ENCODE measurements at places on chromosomes 6 and 20. TPM values are rescaled to one million over a fixed set of nuclear protein-coding genes. Genes with fewer than 3 reads are reported as not detected.

- H3K27me3 ChIP-seq, result no peaks in the 10 kb centered on the region
- H3K4me3 ChIP-seq, result no peak overlapping the region
- no peaks in the 10 kb centered on the region for H3K4me1 ChIP-seq
- no peaks in the 10 kb centered on the region for H3K36me3 ChIP-seq
Measured at GRCh38 chr6:88031550-88031949, 16.1 kb upstream of the SPACA1 start.

GRCh38 chr6:29992807-29993206, 50.5 kb downstream of the HLA-A start:
- DNase-seq, result no peak
- no peaks in the 10 kb centered on the region for H3K36me3 ChIP-seq
- H3K27me3 ChIP-seq, result no peaks in the 10 kb centered on the region
- no peak overlapping the region for H3K27ac ChIP-seq
- no peaks in the 10 kb centered on the region for H3K4me1 ChIP-seq
- H3K4me3 ChIP-seq, result no peak overlapping the region

DNA sequence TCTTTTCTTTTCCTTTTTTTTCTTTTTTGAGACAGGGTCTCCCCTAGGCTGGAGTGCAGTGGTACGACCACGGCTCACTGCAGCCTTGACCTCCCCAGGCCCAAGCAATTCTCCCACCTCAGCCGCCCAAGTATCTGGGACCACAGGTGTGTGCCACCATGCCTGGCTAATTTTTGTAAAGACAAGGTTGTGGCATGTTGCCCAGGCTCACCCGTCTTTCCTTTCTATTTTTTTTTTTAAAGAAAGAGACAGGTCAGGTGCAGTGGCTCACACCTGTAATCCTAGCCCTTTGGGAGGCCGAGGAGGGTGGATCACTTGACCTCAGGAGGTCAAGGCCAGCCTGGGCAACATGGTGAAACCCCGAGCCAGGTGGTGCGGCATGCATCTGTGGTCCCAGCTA, 16.6 kb downstream of the BANF2 start:
- no peak for DNase-seq
- H3K27ac ChIP-seq, result no peak overlapping the region
- H3K4me1 ChIP-seq, result no peaks in the 10 kb centered on the region

DNA sequence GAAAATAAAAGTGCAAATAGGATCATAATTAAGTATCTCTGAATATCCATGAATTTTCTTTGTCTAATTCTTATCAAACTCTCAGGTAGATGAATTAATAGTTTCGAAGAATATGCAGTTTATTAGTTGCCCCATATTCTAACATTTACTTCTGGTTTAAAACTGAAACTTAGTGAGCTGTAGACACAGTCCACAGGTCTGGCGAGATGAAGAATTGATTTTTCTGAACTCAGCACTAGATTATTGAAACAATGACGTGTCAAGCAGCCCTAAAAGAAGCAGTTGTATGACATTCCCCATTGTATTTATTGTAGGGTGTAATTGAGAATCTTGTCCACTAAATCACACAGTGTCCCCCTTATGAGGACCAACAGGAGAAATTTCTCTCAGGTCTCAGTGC, 407.1 kb downstream of the GRIK2 start:
- H3K4me1 ChIP-seq, result no peaks in the 10 kb centered on the region
- H3K4me3 ChIP-seq, result no peak overlapping the region
- no peaks in the 10 kb centered on the region for H3K36me3 ChIP-seq

GRCh38 chr6:129368970-129369369, 341.0 kb downstream of the ARHGAP18 start:
- H3K4me1 ChIP-seq, result no peaks in the 10 kb centered on the region
- no peak overlapping the region for H3K27ac ChIP-seq
- H3K4me3 ChIP-seq, result no peak overlapping the region

DNA sequence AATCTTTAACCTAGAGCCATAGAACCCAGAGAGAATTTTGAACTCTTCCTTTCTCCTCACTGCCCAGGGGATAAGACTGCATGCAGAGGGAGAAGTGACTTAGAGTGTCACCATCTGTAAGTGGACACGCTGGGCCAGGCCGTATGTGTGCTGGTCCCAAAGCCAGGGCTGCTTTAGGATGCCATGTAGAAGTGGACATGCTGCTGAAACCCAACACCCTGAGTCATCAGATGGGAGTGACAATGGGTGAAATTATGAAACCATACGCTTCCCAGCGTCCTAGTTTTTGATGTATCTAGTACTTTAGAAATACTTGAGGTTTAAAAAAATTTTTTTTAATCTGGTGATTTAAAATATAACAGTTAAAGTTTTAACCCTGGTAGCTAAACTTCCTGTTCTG, 191.1 kb downstream of the FNDC1 start:
- H3K27me3 ChIP-seq, result no peaks in the 10 kb centered on the region
- no peak overlapping the region for H3K27ac ChIP-seq

GRCh38 chr6:24908650-24909035, 27.1 kb downstream of the RIPOR2 start:
- peaks cover 50% of the 10 kb centered on the region for H3K4me1 ChIP-seq
- peak overlapping the region; percentile 87 for H3K27ac ChIP-seq
- H3K36me3 ChIP-seq, result no peaks in the 10 kb centered on the region
- H3K27me3 ChIP-seq, result no peaks in the 10 kb centered on the region

- H3K36me3 ChIP-seq, result no peaks in the 10 kb centered on the region
- H3K4me3 ChIP-seq, result no peak overlapping the region
- H3K4me1 ChIP-seq, result peaks cover 13% of the 10 kb centered on the region
- no peaks in the 10 kb centered on the region for H3K27me3 ChIP-seq
- H3K27ac ChIP-seq, result peak overlapping the region; percentile 54
Measured at GRCh38 chr6:134402372-134402984, 84.6 kb upstream of the SGK1 start.

- no peak for DNase-seq
- no peak overlapping the region for H3K4me3 ChIP-seq
- H3K36me3 ChIP-seq, result no peaks in the 10 kb centered on the region
- no peak overlapping the region for H3K27ac ChIP-seq
Measured at GRCh38 chr6:170038708-170039107, 252.2 kb downstream of the DLL1 start.

DNA sequence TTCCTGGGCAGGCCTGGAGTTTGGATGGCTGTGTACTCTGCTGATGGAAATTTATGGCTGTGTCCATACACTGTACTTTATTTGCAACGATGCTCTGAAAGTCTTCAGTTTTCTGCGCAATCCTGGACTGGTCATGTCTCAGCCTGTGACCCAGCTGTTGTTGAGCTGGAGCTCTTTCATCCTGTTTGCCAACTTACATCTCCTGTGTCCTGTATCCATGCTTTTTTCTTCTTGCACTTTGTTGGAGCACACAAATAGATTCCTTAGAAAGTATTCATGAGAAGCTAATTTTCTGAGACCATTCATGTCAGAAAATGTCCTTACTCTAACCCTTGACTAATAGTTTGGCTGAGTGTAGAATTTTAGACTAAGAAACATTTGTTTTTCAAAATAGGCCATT, 251.2 kb downstream of the BCKDHB start:
- H3K36me3 ChIP-seq, result no peaks in the 10 kb centered on the region
- no peaks in the 10 kb centered on the region for H3K27me3 ChIP-seq
- H3K4me1 ChIP-seq, result no peaks in the 10 kb centered on the region
- DNase-seq, result no peak
- H3K27ac ChIP-seq, result no peak overlapping the region
- no peak overlapping the region for H3K4me3 ChIP-seq

GRCh38 chr20:34536798-34537394, 20.7 kb downstream of the DYNLRB1 start:
- no peak overlapping the region for H3K4me3 ChIP-seq
- peak; percentile 73 for DNase-seq
- no peaks in the 10 kb centered on the region for H3K4me1 ChIP-seq
- no peaks in the 10 kb centered on the region for H3K27me3 ChIP-seq
- peaks cover 79% of the 10 kb centered on the region for H3K36me3 ChIP-seq

GRCh38 chr6:11639376-11640235, 102.1 kb downstream of the TMEM170B start:
- no peak overlapping the region for H3K4me3 ChIP-seq
- no peaks in the 10 kb centered on the region for H3K4me1 ChIP-seq
- no peak overlapping the region for H3K27ac ChIP-seq
- no peaks in the 10 kb centered on the region for H3K27me3 ChIP-seq
- H3K36me3 ChIP-seq, result no peaks in the 10 kb centered on the region
- DNase-seq, result no peak

DNA sequence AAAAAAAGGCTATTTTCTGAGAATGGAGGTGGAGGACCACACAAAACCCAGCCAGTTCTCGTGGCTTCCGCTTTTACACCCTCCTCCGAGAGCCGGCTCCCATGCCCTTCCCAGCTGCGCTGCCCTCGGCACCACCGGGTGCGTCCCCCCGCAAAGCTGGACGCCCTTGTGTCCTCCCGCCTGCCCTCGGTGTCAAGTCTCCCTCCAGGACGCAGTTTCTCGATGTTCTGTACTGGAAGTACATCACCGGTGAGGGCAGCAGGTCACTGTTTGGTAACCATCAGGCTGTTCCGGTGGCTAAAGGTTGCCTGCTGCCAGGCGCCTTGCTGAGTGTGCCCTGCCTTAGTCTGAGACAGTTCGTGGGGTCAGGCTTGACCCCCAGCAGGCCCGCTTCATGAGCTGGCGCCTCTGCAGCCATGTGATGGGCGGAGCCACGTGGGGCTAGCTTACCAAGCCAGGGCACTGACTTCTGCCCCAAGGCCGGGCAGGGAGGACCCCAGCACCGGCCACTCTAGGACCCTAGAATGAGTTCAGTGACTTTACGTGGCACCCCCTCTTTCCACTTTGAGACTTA, 34.6 kb downstream of the RREB1 start:
- H3K27ac ChIP-seq, result peak overlapping the region; percentile 99
- DNase-seq, result peak; percentile 68
- no peaks in the 10 kb centered on the region for H3K36me3 ChIP-seq
- H3K27me3 ChIP-seq, result no peaks in the 10 kb centered on the region
- peaks cover 74% of the 10 kb centered on the region for H3K4me1 ChIP-seq

- H3K27me3 ChIP-seq, result no peaks in the 10 kb centered on the region
- no peak for DNase-seq
- H3K27ac ChIP-seq, result peak overlapping the region; percentile 82
- H3K4me1 ChIP-seq, result peaks cover 33% of the 10 kb centered on the region
- no peak overlapping the region for H3K4me3 ChIP-seq
Measured at GRCh38 chr6:150196942-150197745, 54.3 kb downstream of the PPP1R14C start.

- H3K27ac ChIP-seq, result no peak overlapping the region
- H3K4me3 ChIP-seq, result no peak overlapping the region
- H3K4me1 ChIP-seq, result no peaks in the 10 kb centered on the region
- no peaks in the 10 kb centered on the region for H3K36me3 ChIP-seq
- no peaks in the 10 kb centered on the region for H3K27me3 ChIP-seq
Measured at GRCh38 chr6:170485159-170485558, 67.9 kb downstream of the PSMB1 start.

GRCh38 chr6:85452441-85452881, 2.6 kb downstream of the NT5E start:
- H3K4me3 ChIP-seq, result peak overlapping the region; percentile 69
- H3K27me3 ChIP-seq, result peaks cover 19% of the 10 kb centered on the region
- DNase-seq, result no peak
- H3K36me3 ChIP-seq, result no peaks in the 10 kb centered on the region

GRCh38 chr6:95544517-95545225, 32.7 kb upstream of the MANEA start:
- no peak for DNase-seq
- no peak overlapping the region for H3K27ac ChIP-seq
- no peaks in the 10 kb centered on the region for H3K36me3 ChIP-seq
- no peak overlapping the region for H3K4me3 ChIP-seq
- H3K27me3 ChIP-seq, result peaks cover 2% of the 10 kb centered on the region

DNA sequence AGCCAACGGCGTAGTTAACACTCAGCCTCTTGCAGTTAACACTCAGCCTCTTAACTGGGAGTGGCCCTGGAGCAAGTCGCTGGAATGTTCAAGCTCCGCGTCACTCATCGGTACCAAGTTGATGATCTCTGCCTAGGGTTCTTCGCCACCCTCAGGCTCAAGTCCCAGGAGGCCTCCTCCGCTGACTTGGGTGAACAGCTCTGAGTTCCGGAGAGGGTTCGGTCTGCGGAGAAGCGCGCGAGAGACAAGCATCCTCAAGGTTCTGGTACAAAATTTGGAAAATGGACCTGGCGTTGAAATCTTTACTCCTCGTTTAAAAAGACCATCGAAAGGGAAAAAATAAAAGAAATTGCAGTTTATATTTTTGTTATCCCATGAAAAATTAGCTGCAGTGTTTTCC, 876 bp upstream of the DSP start:
- H3K4me1 ChIP-seq, result peaks cover 4% of the 10 kb centered on the region
- H3K27ac ChIP-seq, result no peak overlapping the region
- H3K36me3 ChIP-seq, result no peaks in the 10 kb centered on the region

GRCh38 chr6:32885698-32886286, 31.8 kb downstream of the PSMB9 start:
- no peak overlapping the region for H3K4me3 ChIP-seq
- no peak overlapping the region for H3K27ac ChIP-seq
- no peak for DNase-seq
- no peaks in the 10 kb centered on the region for H3K27me3 ChIP-seq

GRCh38 chr6:132673376-132674094, 14.6 kb upstream of the TAAR1 start:
- H3K36me3 ChIP-seq, result no peaks in the 10 kb centered on the region

GRCh38 chr20:58360936-58361335, 28.1 kb upstream of the VAPB start:
- no peaks in the 10 kb centered on the region for H3K4me1 ChIP-seq
- no peaks in the 10 kb centered on the region for H3K36me3 ChIP-seq
- no peak overlapping the region for H3K27ac ChIP-seq
- DNase-seq, result no peak

DNA sequence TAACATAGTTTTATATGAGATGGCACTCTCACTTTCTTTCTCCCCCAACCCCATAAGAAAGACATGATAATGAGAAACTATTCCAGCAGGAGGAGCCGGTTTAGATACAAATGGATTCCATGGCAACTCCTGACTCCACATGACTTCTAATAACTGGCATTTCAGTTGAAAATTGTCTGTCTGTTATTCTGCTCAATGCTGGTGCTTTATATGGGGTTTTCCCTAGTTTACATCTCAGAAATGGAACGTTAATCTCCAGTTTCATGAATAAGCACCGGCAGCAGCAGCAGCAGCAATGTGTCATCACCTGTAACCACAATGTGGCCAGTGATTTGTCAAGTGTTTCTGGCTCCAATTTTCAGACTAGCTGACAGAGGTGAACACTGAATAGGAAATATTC, 8.0 kb upstream of the SIM1 start:
- H3K27me3 ChIP-seq, result no peaks in the 10 kb centered on the region
- no peak overlapping the region for H3K4me3 ChIP-seq
- DNase-seq, result no peak
- no peak overlapping the region for H3K27ac ChIP-seq

Gene HTR1E
- not detected for total RNA-seq

Gene SLC22A16
- total RNA-seq, result not detected

Gene ANKEF1
- 2.7 TPM for total RNA-seq

Gene BTNL2
- total RNA-seq, result not detected

Gene PTCHD4
- total RNA-seq, result 0.07 TPM

Gene MUCL3
- not detected for total RNA-seq

Gene RHAG
- total RNA-seq, result not detected

Gene OR2B6
- not detected for total RNA-seq

Gene LTB
- total RNA-seq, result 0.71 TPM

Gene THBD
- total RNA-seq, result 60.4 TPM
